ENCODE measurements at places on chromosomes 4 and X.
A peak's percentile ranks its signal among the peaks of the same experiment; 100 is the strongest.

DNA sequence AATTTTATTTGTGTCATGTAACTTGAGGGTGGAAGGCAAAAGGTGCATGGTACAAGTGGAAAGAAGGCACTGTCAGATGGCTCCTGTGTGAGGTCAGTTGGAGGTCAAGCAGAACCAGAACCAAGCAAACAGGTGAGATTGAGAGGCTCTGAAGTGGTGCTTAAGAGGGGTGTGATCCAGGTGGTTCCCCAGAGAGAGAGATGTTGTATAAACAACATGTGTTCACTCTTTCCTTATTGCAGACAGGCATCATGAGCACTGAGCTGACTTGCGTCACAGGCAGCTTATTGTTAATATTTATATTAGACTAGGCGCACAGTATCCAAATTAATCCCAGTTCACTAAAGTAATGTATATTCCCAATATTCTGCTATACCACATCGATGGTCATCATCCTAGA, 56.8 kb downstream of the CXCL13 start:
- DNase-seq, result no peak

GRCh38 chr4:128006592-128006991, 41.4 kb downstream of the ABHD18 start:
- no peak for DNase-seq

DNA sequence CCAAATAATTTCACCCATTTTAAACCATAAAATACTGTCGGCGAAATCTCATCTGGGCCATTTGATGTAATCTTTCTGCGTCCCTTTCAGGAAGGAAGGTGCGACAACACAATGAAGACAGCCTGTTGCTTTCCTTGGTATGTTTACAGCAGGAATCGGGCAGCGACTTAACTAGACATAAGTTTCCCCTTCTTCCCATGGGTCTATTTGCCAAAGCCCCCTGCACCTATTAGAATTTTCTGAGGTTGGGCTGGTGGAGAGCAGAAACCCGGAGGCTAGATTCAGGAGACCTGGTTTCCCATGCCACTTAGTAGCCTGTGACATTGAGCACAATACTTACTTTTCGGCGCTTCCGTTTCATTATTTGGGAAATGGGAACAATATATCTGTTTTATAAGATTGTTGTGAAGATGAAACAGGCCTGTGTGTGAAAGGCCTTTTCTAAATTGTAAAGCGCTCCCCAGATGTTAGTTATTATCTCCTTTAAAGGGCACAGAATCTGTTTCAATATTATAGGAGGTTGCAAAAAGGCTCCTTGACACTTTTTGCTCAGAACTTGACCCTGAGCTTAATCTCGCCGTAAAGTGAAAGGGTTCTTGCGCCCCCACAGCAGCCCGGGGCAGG, 552 bp upstream of the AFF1 start:
- no peak for DNase-seq

GRCh38 chr4:150240011-150240410, 161.8 kb downstream of the DCLK2 start:
- no peak for DNase-seq

GRCh38 chr4:135191596-135191995, 990.0 kb upstream of the PABPC4L start:
- no peak for DNase-seq

GRCh38 chr4:150547154-150547838, 34.7 kb upstream of the MAB21L2 start:
- no peak for DNase-seq

GRCh38 chrX:141732031-141732430, 33.5 kb upstream of the SPANXD start:
- no peak for DNase-seq

DNA sequence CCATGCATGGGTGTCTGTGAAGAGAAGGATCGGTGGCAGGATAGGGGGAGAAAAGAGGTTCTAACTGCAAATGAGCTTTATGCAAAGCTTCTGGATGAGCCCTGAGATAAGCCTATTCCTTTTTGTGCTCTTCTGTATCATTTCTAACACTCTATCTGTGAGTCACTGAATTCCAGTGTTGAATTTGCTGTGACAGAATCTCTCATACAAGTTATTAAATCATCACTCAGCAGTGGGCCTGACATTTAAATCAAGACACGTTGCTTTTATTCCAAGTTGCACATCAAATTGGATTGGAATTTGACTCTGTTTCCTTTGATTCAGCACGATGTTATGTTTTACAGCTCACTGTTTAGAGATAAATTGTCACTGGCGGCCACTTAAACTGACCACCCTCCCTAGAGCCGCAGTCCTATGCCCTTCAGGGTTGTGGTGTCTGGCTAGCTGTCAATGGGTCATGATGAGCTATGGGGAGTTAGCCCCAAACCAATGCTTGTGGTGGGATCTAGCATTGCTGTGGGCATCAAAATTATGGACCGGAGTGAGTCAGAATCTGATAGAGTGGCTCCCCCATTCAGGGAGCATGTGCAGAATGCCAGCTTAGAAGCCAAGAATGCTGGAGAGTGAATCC, 42.7 kb downstream of the LHFPL1 start:
- DNase-seq, result no peak

DNA sequence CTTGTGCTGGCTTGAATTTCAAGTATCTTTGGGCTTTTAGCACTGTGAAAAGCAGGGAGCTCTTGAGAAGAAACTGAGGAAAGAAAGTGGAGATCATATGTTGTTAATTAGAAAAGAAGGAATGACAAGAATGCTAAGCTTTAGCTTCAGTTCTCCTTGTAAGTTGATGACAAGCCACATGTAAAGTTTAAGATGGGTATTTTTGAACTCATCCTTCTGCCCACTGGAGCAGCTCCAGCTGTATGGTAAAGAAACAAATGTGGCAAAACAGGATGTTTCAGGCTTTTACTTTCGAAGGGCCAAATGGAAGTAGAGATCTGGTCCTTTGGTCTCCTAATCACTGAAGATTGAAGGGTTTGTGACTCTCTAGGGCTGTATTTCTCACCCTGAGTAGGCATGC, 137.8 kb downstream of the GUCY2F start:
- DNase-seq, result no peak

GRCh38 chr4:113447769-113448168, 313.8 kb downstream of the CAMK2D start:
- DNase-seq, result peak; percentile 26

DNA sequence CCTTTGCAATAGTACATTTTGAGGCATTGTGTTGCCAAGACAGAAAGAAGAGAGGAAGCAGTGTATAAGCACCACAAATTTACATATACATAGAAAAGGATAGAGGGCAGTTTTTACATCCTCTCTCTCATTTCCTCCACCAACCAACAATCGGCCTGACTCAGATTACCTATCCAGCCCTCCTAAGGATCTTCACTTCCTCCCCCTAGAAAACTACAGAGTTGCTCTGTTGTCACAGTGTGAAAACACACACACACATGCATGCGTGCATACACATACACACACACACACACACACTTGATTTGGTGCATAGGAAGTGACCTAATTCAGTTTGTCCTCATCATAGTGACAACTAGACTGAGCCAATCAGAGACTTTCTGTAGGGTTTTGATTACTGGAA, 98.8 kb upstream of the SPRY1 start:
- DNase-seq, result no peak

DNA sequence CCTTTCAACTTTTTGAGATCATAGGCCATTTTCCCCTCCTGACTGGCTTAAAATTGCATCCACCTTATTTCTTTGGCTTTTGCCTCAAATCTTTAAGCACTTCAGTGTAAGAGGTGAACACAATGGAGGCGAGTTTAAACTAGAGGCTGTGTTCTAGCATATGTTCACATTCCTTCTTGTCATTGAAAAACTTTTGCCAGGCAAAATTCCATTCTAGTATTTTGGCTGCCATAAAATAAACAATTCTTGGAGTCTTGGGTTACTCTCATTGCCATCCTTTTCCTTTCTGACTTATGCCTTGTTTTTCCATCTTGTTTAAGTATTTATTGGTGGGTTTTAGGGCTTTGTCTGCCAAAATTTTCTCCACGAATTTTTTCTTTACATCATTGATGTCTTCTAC, 137.3 kb upstream of the ANXA10 start:
- no peak for DNase-seq

DNA sequence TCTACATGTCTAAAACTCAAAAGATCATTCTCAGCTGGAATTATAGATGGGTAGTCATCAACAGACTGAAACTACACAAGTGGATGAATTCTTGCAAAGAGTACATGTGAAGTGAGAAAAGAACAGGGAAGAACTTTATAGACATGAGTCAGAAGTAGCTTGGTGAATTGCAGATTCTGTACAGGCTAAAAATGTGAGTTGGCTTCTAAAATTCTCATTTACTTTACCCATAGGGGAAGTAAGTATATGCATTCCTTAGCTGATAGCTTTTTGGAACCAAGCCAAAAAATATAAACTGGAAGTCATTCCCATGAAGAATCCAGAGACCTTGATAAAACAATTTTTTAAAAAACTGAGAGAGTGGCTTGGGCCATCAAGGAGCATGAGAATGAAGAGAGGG, 584.2 kb upstream of the FTHL17 start:
- DNase-seq, result no peak

DNA sequence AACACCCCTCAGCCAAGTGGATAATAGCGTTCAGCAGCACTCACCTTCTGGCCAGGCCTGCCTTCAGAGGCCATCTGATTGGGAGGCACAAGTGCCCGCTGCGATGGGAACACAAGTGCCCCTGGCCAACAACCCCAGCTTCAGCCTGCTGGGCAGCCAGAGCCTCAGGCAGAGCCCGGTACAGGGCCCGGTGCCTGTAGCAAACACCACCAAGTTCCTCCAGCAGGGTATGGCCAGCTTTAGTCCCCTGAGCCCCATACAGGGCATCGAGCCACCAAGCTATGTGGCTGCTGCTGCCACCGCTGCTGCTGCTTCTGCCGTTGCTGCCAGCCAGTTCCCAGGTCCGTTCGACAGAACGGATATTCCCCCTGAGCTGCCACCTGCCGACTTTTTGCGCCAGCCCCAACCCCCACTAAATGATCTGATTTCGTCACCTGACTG, 55.9 kb upstream of the MTM1 start:
- DNase-seq, result no peak

DNA sequence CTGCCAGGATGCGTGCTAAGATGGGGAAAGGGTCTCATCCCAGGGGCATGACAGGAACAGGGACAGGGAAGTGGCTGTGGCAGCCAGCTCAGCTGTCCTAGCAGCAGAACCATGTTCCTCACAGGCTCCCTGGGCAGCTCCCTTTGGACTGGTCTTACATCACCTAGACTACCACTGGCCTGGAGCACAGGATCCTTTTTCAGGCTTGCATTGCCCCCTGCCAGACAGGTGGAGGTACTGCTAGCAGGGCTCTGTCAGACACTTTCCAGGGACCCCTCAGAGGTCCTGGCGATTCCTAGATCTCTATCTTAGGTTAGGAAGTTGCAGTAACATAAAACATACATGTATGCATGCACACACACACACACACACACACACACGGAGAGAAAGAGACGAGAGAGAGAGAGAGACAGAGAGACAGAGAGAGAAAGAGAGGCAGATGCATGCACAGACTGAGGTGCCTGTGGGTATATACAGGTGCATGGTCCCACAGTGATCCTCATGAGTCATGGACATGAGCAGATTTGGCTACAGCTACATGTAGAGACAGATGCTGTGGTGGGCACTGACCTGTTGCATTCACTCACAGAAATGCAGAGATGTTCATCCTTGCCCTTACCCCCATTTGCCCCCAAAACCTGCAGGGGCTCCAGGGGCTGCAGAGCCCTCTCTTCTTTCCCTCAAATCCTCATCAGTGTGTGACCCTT, 63.6 kb downstream of the STARD8 start:
- DNase-seq, result no peak

DNA sequence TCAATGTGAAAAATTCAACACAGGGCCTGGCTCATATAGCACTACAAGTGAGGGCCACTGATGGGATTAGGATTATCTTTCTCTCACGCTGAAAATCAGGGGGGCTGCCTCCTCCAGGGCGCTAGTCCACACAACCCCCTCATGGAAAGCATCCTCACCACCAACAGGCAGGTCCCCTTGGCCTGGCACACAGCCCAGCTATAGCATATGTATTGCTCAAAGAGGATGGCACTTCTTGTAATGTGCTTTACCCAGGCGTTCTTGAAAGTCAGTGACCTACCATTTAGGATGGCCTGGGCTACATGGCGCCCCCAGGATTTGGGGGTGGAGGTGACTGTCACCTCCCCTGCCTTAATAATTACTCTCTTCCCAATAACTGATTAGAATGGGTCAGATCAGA, 71.0 kb upstream of the LSM6 start:
- DNase-seq, result no peak

- no peak for DNase-seq
Observed at GRCh38 chr4:37502070-37502469, 184.1 kb downstream of the RELL1 start.

DNA sequence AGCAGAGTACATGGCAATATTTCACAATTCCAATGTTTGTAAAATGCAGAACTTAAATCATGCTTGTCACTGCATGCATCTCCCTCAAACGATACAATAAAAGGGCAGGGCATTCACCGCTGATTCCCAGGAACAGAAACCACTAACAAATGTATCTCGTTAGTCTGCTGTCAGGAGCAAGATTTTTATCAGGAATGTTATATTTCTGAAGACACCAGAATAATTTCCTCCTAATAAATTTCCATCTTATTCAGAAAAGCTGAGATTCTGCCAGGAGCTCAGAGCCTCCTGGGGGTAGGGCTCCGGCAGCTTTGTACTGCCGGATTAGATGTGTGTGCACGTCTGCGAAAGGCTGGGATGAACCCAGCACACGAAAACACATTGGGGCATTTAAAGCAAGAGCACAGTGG, 54.0 kb upstream of the LDB2 start:
- no peak for DNase-seq

DNA sequence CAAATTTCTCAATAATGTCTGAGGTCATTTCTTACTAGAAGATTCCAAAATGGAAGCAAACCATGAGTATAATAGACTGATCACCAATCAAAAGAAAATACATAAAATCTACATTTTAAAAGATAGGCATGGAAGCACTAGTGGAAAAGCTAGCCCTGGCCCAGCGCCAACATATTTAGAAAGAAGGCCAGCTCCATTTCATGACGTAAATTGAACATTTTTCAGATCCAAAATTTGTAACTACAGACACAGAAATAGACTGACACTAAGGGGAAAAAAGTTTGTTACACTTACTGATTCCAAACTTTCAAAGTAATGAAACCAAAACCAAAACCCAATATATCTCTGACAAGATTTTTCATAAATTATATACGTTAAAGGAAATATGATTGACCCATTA, 117.7 kb downstream of the ADAMTS3 start:
- no peak for DNase-seq

DNA sequence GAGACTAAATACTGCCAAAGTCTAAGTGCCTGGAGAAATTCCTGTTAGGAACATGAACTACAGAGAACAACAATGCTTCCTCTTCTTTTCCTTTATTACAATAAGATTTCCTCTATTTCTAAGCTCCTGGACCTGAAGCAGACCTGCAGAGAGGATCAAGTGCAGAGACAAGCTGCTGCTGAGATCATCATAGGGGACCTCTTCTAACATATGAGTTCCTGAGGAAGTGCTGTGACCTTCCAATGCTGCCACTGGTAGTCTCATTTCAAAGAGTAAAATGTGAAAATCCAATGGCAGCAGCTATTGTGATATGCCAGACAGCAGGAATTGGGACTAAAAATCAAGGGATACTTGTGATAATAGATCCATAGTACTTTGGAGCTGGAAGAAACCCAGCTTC, 28.0 kb downstream of the CCNG2 start:
- no peak for DNase-seq
